Smooth muscle cell of trachea (primary cell): ENCODE measurements at places on chromosomes 12 and 14. TPM values are rescaled to one million over a fixed set of nuclear protein-coding genes. Genes with fewer than 3 reads are reported as not detected.

The WNK1 gene
- 101 and 121 TPM in 2 replicates for total RNA-seq

The RNASE7 gene
- total RNA-seq = 0.17 TPM in 1 of 2 replicates, not detected in the other

The SAMD4A gene
- total RNA-seq = 31.7 and 45.2 TPM in 2 replicates

The LRFN5 gene
- 4.9 and 26.3 TPM in 2 replicates for total RNA-seq

The CYP27B1 gene
- 0.15 and 0.33 TPM in 2 replicates for total RNA-seq

The ADAM21 gene
- 0.99 and 1.5 TPM in 2 replicates for total RNA-seq

The GZMB gene
- not detected in 2 replicates for total RNA-seq

The MDGA2 gene
- total RNA-seq = under 0.01 TPM in 1 of 2 replicates, not detected in the other

The NINJ2 gene
- 0.29 and 3.3 TPM in 2 replicates for total RNA-seq

The CLEC2B gene
- 14.2 and 19.3 TPM in 2 replicates for total RNA-seq

The MAX gene
- 44.1 and 45.2 TPM in 2 replicates for total RNA-seq

The LTBP2 gene
- 165 and 248 TPM in 2 replicates for total RNA-seq

The GDF3 gene
- total RNA-seq = not detected in 2 replicates

The DNAJC22 gene
- 1.8 and 3.3 TPM in 2 replicates for total RNA-seq

The CIROP gene
- 1.7 TPM in 2 replicates for total RNA-seq

The TSHR gene
- 0.33 TPM in 1 of 2 replicates, not detected in the other for total RNA-seq

The C12orf60 gene
- 0.99 and 1.3 TPM in 2 replicates for total RNA-seq

The SERPINA6 gene
- 0.17 TPM in 1 of 2 replicates, not detected in the other for total RNA-seq

The ZNF10 gene
- total RNA-seq = 12.1 and 14.4 TPM in 2 replicates

The KRT73 gene
- total RNA-seq = not detected in 2 replicates

The TGM1 gene
- total RNA-seq = 0.83 and 1.5 TPM in 2 replicates

The GPR132 gene
- 0.15 and 0.33 TPM in 2 replicates for total RNA-seq

The P2RX2 gene
- not detected in 2 replicates for total RNA-seq

The FKBP3 gene
- 15.5 and 50.0 TPM in 2 replicates for total RNA-seq

The ZNF268 gene
- 44.5 and 51.5 TPM in 2 replicates for total RNA-seq

The CAPZA3 gene
- total RNA-seq = not detected in 2 replicates

The NEUROD4 gene
- total RNA-seq = not detected in 2 replicates

The RFX4 gene
- total RNA-seq = not detected in 2 replicates

The GUCY2C gene
- not detected in 2 replicates for total RNA-seq

The KLRF1 gene
- 0.15 TPM in 1 of 2 replicates, not detected in the other for total RNA-seq

The FOXN4 gene
- not detected in 2 replicates for total RNA-seq

The CACNB3 gene
- total RNA-seq = 41.6 and 62.4 TPM in 2 replicates

The PXMP2 gene
- 16.4 and 24.6 TPM in 2 replicates for total RNA-seq

The OTX2 gene
- total RNA-seq = not detected in 2 replicates

The TTC9 gene
- 0.15 and 0.17 TPM in 2 replicates for total RNA-seq

The SLC7A7 gene
- 2.0 and 7.1 TPM in 2 replicates for total RNA-seq

The BAZ1A gene
- total RNA-seq = 18.9 and 23.7 TPM in 2 replicates

The TWF1 gene
- total RNA-seq = 137 and 161 TPM in 2 replicates

The BCL7A gene
- total RNA-seq = 4.5 and 5.3 TPM in 2 replicates

The LMO3 gene
- total RNA-seq = 0.58 and 2.0 TPM in 2 replicates

The FSCB gene
- total RNA-seq = under 0.01 TPM in 1 of 2 replicates, not detected in the other

The LPAR5 gene
- total RNA-seq = not detected in 2 replicates

The DPY19L2 gene
- total RNA-seq = 0.73 and 2.3 TPM in 2 replicates
